ENCODE measurements at places on chromosomes 5 and 9.
A peak's percentile ranks its signal among the peaks of the same experiment; 100 is the strongest.

DNA sequence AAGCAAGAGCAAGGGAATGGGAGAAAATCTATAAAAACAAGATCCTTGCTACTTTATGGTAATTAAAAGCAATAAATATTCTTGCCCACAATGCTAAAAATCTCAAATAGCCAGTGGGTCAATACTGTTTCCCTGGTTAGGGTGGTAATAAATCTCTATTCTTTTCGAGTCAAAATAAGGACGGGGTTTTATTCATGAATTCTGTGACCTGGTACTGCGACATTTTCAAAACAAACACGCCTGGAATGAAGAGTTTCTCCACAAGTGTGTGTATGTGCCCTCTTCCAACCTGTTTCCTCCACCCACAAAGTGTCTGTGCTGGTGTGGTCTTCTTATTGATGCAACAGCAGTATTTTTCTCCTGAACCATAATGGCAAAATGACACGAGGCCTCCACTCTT lies 358.8 kb upstream of the BRINP1 start:
- no peak for DNase-seq

GRCh38 chr9:93667627-93668026 lies 91.2 kb downstream of the PHF2 start:
- DNase-seq, result no peak

- DNase-seq, result no peak
Measured at GRCh38 chr5:96726802-96727201, 64.6 kb downstream of the CAST start.

GRCh38 chr5:124726631-124727362 lies 19.6 kb downstream of the ZNF608 start:
- DNase-seq, result no peak

- DNase-seq, result peak; percentile 96
Measured at GRCh38 chr5:95646569-95647431, at the start of gene RFESD. Gene RFESD (plus strand): TSS chr5:95646777. CDS start chr5:95652272, 5,495 bp downstream.

DNA sequence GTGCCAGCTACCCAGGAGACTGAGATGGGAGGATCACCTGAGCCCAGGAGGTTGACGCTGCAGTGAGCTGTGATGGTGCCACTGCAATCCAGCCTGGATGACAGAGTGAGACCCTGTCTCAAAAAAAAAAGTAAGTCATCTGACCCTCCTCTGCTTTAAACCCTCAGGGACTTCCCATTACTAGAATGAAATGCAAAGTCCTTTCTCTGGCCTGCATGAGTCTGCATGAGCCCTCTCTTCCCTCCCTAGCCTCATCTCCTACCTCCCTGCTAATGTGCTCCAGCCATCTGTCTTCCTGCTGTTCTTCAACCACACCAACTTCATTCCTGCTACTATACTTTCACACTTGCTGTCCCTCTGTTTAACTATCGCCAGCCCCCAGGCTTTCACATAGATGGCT lies 15.3 kb downstream of the IL5 start:
- DNase-seq, result no peak

DNA sequence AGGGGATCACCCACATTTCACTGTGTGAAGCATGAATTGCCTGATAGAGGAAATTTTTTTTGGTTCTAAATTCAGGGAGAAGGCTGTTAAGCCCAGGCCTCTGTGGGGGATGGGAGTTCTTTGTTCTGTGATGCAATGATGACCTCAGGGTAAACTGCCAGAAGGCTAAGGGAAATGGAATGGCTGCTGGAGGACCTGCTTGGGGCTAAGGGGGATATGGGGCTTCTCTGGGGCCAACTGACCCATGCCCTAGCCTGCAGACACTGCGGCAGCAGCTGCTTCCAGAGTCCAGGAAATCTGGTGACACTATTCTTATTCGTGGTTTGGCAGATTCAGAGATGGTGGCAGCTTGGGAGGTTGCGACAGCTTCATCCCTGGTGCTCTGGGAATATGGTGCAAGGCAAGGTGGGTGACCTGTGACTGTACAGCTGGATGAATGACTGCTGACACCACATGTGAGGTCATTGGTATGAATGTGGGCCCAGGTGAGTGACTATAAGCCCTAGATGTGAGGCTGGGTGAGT lies 30.3 kb downstream of the VCP start:
- no peak for DNase-seq

GRCh38 chr9:106972082-106972481 lies 109.1 kb downstream of the ZNF462 start:
- no peak for DNase-seq

DNA sequence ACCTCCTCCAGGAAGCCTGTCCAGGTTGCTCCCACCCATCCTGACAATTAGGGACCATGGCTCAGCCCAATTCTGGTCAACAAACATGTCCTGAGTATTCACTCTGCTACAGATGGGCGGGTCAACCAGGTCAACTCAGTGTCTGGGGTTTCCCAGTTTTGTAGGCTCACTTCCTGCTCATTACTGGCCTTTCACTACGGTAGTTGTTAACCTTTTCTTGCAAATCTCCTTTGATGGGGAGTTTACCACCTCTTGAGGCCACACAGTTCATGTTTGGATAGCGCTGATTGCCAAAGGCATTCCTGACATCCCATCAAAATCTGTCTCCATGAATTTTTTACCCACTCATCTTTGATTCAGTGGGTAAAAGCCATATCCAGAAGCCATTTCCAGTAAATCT lies 13.8 kb downstream of the TMEM8B start:
- DNase-seq, result no peak

DNA sequence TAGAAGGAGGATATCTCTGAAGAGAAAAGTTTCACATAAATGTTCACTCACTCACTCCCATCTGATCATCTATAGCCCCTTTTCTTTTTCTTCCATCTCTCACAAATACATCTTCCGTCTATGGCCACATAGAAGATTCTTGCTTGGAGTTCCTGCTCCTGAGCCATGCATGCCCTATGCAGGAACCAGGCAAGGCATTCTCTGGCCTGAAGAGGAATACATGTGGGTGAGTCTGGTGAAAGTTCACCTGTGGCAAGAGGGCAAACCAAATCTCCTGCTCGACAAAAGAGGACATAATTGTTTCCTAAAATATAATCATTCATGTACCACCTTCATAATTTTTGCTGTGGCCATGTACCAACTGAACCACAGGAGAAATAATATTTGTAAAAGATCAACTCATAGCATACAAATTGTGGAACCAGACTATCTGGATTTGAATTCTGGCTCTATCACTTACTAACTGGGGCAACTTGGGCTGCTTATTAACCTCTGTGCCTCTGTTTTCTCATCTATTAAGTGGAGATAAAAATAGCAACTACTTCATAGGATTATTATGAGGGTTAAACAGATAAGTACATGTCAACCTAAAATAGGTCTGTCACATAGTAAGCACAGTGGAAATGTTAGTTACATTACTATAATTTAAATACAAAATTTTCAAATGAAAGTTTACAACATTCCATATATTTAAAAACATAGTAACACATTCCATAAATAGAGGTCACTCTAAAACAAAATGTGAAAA lies 121.2 kb upstream of the NFIB start:
- no peak for DNase-seq

DNA sequence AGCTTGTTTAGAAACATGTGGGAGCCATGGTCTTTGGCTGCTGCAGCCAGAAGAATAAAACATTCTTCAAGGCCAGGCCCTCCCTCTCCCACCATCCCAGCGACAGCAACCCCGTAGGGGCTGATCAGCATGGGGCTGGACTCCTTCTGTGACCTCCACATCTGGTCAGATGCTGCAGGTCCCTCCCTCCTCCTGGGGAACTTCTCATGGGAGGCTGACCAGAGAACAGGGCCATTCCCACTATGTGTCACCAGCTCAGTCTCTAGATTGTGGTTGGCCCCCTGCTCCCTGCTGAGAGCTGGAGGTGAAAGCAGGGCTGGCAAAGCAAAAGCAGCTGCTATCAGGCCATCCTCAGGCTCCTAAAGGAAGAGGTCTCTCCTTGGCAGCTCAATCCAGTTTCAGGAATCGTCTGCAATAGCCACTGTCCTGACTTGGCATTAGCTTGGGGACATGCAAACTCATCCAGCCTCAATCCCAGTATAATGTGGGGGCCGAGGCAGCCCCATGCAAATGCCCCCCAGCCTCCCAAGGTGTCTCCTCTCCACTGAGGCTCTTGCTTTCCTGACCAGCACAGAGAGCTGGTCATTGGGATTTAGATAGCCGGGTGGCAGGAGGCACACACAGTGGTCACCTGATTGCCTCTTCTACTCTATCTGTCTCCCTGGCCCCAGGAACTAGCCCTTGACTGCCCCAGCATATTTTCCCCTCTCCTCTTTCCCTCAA lies 81.5 kb downstream of the NRG2 start:
- DNase-seq, result no peak

- DNase-seq, result no peak
Measured at GRCh38 chr9:107638521-107639310, 149.1 kb upstream of the KLF4 start.

GRCh38 chr5:39156082-39156481 lies 63.3 kb downstream of the FYB1 start:
- DNase-seq, result no peak

DNA sequence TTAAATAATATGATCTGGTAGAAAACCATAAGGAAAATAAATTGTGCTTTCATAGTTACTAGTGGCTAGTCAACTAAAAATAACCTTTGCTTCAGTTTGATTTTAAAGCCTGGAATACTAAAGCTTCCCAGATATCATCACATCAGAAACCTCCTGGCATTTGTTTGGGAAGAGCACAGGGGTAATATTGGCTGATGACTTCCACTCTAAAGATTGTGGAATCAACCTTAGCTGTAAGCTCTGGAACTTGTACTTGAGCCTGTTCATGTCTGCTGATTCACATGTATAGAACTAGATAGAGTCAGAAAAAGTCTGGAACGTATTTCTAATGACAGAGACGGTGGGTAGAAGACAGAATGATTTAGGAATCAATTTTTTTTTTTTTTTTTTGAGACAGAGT lies 345.0 kb downstream of the CWC27 start:
- DNase-seq, result no peak

DNA sequence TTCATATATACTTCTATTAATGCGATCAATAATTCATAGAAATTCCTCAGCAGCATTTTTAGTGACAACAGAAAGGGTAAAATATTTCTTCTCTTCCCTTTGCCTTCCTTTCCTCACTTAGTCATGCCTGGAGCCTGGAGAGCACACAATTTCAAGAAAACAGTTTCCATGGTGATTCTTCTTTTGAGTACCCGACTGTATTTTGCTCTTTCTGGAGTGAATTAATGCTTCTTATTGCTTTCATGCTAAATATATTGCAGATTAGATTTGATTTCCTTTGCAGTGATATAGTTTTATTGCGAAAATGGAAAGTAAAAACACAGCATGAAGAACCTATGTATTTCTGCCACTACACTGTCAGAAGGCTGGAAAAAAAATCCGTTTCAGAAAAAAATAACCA lies 153.5 kb downstream of the PPP2R2B start:
- no peak for DNase-seq

DNA sequence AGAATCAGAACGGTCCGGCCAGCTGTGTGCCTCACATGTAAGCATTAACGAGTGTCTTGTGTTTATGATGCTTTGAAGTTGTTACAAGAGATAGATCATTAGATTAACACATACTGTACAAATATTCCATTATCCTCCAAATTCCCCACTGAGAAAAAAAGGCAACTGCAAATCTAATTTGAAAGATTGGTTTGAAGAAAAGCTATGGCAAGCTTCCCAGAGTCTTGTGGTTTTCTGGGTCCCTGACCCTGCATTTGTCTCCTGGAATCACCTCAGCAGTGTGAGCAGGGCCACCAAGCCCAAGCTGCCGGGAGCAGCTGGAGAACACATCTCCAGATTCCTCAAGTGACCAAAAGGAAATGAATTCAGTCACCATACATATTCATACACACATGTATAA lies 36.9 kb upstream of the ADAMTS16 start:
- no peak for DNase-seq

DNA sequence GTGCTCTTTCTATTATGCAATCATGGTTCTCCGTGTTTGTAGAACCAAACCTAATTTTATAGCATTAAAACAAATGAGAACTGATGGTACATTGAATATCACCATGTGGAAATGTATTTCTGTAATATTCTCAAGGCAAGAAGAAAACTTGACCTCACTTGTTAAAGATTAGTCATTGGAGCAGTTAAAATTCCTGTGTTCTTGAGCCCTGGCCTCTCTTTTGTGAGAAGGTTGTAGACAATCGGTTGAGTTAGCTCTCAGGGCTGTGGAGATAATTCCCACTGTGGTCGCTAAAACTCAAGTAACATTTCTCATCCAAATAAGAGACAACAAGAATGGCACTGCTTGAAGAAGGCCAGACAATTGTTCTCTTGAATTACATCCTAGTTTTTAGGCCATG lies 216.0 kb upstream of the KLF4 start:
- no peak for DNase-seq

DNA sequence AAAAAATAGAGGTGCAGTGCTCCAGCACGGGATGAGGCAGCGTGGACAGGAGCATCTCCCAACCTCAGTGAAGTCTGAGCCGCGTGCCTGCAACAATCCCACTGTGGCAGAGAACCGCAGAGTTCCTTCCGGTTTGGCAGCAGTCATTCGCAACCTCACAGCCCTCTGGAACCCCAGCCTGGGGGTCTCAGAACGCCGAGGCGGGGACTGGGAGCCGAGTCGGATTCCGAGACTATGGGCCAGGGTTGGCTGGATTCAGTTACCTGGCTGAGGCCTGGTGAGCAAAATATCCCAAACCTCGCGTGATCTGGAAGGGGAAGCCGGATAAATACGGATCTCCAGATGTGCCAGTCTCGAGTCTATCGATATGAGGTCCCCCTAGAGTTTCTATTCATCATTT lies 27.0 kb downstream of the CDKN2A start:
- DNase-seq, result no peak

DNA sequence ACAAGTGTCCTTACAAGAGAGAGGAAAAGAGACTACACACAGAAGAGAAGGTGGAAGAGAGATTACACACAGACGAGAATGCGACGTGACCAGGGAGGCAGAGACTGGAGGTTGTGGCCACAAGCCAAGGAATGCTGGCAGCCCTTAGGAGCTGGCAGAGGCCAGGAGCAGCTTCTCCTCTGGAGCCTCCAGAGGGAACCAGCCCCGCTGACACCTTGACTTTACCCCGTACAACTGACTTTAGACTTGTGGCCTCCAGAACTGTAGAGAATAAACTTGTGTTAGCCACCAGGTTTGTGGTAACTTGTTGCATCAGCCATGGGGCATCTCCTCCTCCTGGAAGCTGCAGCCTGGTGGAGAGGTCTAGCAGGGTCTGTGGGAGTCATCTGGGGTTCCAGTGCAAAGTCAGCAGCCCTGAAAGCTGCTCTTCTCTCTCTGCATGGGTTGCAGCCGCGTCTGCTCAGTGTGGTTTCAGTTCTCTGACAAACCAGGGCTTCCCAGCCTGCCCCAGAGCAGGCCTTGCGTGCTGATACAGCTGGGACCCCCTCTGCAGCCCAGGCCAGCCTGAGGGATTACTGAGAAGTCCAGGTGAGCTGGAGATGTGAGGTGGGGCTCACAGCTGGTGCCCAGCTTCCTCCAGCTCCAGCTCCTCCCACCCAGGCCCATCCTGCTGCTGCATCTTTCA lies 30.8 kb upstream of the CNOT6 start:
- no peak for DNase-seq

DNA sequence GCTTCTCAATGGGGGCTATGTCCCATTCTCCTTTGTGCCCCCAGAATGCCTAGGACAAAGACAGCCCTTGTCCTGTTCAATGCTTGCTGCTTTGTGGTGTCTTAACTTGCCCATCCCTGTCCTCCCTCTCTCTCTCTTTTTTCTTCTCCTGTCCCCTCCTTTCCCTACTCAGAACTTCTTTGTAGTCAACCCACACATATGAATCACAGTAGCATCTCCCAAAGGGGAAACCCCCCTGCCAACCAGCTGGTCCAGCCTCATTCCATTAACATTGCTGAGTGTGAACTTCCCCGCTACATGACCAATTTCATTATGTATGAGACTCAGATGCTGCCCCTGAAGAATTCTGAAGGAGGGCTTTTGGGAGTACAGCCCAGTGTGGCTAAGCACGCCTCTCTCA lies 408.3 kb downstream of the ENC1 start:
- no peak for DNase-seq

- DNase-seq, result no peak
Measured at GRCh38 chr9:134633362-134634142, 8.1 kb upstream of the COL5A1 start.

Data from CD4-positive, alpha-beta T cell treated with Interleukin-6 for 4 hours (primary cell).